ENCODE measurements at places on chromosomes 2 and 18.

DNA sequence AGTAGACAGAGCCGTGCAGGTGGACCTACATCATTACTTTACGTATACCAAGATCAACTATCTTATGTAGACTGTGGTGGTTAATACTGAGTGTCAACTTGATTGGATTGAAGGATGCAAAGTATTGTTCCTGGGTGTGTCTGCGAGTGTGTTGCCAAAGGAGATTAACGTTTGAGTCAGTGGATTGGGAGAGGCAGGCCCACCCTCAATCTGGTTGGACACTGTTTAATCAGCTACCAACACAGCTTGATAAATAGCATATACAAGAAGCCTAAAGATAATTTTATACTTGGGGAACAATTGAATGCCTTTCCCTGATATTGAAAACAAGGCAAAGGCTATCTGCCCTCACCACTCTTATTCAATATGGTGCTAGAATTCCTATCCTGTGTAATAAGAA, 604.2 kb upstream of the ZEB2 start:
- DNase-seq, result no peak

DNA sequence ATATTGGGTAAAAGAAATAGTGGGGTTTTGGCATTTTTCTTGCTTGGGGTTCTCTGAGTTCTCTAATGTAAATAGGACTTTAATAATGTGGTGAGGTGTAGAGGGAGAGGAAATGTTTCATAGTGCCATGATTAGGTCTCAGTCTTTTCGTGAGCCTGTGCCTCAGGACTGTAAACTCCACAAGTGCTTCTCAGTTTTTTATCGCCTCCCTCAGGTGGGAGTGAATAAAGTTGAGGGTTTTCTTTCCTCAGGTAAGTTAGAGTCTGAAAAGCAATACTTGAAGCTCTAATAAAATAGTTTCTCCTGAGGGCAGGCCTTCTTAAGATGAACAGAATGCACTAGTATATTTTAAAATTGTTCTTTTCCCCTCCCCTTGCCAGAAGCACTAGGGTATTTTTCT, 243.1 kb upstream of the SETBP1 start:
- DNase-seq, result no peak

- DNase-seq, result no peak
Observed at GRCh38 chr18:10215446-10215845, 239.0 kb upstream of the APCDD1 start.

GRCh38 chr2:14558335-14558919, 74.1 kb upstream of the LRATD1 start:
- no peak for DNase-seq

GRCh38 chr18:11251229-11251890, 102.0 kb upstream of the PIEZO2 start:
- peak; percentile 80 for DNase-seq

- no peak for DNase-seq
Observed at GRCh38 chr2:47655563-47655880, 127.4 kb upstream of the MSH6 start.

GRCh38 chr18:67525328-67526099, 9.0 kb upstream of the DSEL start:
- peak; percentile 94 for DNase-seq

All from stromal cell of bone marrow (primary cell).